ENCODE measurements at places on chromosomes 7 and 10.

- DNase-seq: no peak
Measured at GRCh38 chr7:130741331-130741995, 7.5 kb upstream of the KLF14 start.

- no peak for DNase-seq
Measured at GRCh38 chr10:122181041-122181732, 89.9 kb upstream of the BTBD16 start.

DNA sequence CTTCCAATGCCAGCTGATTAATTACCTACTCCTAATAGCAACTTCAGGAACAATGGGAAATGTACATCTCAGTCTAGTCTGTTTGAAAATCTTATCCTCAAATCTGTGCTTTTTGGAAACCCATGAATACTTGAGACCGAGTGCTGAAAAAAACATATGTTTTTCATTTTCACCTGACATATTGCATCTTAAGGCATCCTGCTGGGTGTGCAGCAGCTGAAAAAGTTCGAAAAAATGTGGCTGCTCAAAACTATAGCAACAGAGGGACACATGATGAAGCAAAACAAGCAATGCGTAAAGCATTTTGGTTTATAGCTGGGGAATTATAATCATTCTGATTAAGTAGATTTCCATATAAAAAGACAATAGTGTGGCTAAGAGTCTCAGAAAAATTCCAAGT is 218.0 kb downstream of the CREB5 start:
- DNase-seq: no peak

DNA sequence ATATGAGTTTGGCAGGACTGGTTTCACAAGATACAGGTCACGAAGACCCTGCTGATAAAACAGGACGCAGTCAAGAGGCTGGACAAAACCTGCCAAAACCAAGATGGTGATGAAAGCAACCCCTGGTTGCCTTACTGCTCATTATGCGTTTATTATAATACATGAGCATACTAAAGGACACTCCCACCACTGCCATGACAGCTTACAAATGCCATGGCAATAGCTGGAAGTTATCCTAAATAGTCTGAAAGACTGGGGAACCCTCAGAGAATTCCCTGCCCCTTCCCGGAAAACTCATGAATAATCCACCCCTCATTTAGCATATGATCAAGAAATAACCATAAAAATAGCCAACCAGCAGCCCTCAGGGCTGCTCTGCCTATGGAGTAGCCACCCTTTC is 73.1 kb downstream of the TEX36 start:
- no peak for DNase-seq

- DNase-seq: no peak
Measured at GRCh38 chr10:59991661-59992060, 85.3 kb upstream of the CCDC6 start.

DNA sequence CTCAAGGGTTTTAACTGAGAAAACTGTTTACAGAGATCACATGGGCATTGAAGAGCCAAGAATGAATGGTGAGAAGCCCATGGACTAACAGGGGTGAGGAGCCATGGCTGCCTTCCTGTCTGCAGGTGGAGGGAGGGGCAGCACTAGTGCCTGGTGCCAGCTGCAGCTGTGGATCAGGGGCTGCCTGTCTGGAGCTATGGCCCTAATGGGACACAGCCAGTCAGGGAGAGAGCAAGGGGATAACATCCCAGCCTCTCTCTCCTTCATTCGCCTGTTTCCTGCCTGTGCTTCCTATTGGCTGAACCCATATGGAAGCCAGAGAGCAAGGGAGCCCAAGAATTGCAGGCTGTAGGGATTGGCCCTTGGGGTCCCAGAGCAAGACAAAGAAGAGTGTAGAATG is 125.8 kb upstream of the GAD2 start:
- DNase-seq: no peak

- DNase-seq: no peak
Measured at GRCh38 chr7:55444786-55445185, 79.6 kb downstream of the LANCL2 start.

DNA sequence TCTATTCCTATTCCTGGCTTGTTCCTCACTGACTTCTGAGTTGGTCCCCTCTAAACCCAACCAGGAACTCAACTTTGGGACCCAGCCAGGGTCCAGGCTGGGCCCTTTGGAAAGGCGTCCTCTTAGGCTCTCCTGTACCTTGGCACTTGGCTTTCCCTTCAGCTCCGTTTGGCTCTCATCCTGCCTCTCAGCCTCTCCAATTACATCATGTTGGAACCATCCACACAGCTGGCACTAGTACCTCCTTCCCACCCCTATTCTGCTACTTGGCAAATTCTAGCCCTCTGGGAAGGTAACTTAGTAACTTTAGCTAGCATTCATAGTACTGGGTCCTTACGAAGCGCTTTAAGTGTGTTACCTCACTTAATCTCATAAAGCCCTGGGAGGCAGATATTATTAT is 205.3 kb upstream of the HABP2 start:
- DNase-seq: no peak

GRCh38 chr7:2870471-2870931 is 26.4 kb upstream of the GNA12 start:
- peak; percentile 13 for DNase-seq

- DNase-seq: no peak
Measured at GRCh38 chr10:101566333-101567164, 21.5 kb downstream of the POLL start.

DNA sequence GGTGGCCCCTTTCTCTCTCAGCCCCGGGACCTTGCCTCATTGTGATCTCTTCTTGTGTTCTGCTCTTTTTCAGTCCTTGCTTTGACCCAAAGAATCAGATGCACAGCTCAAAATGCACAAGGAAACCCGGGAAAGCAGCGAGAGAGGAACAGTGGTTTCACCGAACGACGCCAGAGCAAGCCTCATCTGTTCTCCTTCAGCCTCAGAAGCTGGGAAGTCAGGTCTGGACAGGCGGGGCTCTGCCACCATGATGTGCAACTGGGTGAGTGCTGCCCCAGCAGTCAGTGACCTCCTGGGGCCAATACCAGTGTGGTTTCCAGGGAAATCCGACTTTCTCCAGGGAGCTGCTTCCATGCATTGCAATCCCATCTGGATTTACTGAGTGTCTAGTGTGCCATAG is 133.4 kb downstream of the PRKCQ start:
- no peak for DNase-seq

- no peak for DNase-seq
Measured at GRCh38 chr7:65342723-65343629, 30.7 kb upstream of the ZNF92 start.

DNA sequence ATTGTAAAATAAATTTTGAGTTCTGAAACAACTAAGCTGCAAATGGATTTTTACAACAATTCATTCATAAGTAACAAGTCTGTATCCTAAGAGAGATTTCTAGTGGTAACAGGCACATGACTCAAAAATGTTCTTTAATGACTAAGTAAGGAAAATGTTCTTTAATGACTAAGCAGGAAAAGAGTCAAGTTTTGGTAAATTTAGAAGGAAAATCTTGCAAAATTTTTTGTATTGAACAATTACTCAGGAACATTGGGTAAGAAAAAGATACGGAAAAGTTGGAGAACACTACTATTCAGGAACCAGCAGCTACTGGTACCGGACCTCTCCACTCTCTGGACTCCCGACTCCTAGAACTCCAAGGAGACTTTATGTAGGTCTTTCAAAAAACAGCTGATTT is 33.5 kb downstream of the HYCC1 start:
- DNase-seq: no peak

- no peak for DNase-seq
Measured at GRCh38 chr7:54337466-54337865, 204.7 kb upstream of the VSTM2A start.

DNA sequence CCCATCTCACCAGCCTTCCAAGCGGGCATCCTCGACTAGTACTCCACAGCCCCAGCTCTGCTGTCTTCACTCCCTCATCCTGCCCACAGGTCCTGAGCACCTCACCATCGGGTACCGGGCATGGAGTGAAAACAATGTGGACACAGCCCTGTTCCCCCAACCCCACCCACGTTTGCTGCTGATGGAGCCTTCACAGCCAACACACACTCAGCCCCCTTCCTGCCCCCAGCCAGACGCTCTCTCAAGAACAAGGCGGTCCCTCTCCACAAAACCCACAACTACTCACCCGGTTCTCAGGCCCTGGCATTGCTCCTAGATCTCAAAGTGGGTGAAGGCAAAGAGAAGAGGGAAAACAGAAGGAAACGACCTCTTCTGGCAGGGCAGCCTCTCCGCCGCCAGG is 56.1 kb downstream of the SLIT1 start:
- no peak for DNase-seq

GRCh38 chr10:8073691-8074416 is 19.4 kb downstream of the GATA3 start:
- peak; percentile 5 for DNase-seq

DNA sequence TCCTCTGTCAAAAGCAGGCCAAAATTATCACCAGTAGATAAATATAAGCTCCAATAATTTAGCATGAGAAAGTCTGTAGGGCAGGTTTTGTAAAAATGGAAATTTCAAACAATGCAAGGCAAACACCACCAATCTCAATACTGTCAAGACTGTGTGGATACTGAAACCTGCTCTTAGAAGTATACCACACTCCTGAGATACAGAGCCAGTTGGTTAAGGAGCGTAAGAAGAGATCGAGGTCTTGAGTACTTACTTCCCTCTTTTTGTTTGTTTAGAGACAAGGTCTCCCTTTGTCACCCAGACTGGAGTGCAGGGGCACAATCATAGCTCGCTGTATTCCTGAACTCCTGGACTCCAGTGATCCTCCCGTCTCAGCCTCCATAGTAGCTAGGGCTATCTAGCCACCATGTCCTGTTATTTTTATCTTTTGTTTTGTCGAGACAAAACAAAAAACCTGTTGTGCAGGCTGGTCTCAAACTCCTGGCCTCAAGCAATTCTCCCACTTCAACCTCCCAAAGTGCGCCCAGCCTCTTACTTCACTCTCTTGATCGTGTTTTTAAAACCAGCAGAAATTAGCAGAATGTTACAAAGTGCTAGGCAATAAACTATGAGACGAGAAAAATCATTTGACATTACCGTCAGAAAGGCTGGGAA is 205.7 kb downstream of the PARD3 start:
- DNase-seq: no peak

- DNase-seq: no peak
Measured at GRCh38 chr10:77532068-77532467, 105.5 kb downstream of the KCNMA1 start.

DNA sequence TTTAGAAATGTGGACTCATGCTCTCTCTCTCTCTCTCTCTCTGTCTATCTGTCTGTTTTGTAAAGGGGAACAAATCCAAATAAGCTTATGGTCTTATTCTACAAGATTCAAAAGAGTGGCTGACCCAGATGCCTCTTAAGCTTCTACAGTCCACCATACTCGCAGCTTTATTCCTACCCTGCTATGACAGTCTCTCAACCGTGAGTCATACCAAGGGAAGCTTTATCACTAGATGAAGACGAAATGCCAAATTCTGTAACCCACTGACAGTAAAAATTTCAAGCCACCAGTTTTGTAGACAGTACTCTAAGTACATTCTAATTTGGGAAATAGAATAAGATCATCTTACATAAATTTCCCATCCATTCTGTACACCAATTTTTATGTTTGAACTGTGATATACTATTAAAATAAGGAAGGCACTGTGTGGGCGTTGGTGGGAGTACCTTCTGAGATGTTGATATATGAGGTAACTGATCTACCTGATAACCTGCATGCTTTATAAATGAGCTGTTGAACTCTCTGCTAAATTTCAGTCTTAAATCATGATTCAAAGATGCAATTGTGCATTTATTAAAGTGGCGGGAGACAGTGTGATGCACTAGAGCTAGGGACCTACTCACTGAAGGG is 153.2 kb downstream of the KLF6 start:
- DNase-seq: no peak

GRCh38 chr7:8783229-8783628 is 349.8 kb downstream of the NXPH1 start:
- no peak for DNase-seq

DNA sequence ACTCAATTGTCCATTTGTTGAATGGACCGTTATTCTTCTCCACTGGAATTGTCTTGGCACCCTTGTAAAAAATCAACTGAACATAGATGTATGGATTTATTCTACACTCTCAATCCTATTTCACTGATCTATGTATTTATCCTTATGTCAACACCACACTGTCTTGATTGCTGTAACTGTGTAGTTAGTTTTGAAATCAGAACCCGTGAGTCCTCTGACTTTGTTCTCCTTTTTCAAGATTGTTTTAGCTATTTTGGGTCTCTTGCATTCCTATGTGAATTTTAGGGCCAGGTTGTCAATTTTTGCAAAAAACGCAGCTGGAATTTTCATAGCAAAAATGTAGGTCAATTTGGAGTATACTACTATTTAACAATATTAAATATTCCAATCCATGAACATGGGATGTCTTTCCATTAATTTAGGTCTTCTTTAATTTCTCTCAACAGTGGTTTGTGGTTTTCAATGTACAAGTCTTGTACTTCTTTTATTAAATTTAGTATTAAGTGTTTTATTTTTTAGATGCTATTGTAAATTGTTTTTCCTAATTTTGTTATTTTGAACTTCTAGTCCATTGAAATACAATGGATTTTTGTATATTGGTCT is 10.0 kb downstream of the CAMK2B start:
- no peak for DNase-seq

GRCh38 chr10:129191797-129192196 is 275.2 kb upstream of the MGMT start:
- no peak for DNase-seq

DNA sequence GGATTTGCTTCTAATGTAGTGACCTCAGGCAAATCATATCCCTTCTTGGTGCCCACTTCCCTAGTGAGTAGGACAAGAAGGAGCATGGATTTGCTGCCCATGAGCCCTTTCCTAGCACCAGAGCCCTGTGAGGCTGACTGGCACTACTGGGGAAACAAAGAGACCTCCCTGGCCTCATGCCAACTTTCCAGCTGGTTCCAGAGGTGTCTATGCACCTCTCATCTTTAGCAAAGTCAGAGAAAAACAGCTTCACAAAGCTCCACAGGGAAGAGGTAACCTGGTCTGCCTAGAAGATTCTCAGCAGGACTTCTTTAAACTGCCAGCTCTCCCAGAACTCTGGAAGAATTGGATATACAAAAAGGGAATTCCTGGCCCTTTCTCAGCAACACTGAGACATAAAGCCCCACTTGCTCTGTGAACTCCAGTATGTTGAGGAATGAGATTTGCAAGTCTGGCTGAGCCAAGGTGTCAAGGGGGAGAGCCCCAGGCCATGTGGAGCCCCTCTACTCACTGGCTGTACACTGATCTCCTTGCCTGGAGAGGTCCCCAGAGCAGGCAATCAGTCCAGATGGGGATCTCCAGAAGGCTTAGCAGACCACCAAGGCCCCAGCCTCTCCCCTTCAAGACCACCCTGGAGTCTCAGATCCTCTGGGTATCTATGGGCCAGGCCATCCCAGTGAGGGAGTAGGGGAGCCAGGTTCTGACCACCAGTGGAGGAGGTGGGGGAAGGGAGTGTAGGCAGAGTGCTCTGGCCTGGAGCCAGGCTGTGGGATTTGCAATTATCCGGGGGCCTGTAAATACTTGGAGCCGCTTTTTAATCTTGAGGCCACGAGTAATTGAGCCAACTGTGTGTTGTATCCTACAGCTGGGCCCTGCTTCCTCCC is 24.4 kb upstream of the RBM20 start:
- no peak for DNase-seq

- DNase-seq: no peak
Measured at GRCh38 chr7:55119571-55119970, 100.8 kb downstream of the EGFR start.

- peak; percentile 64 for DNase-seq
Measured at GRCh38 chr10:90857635-90858460, at the start of gene HTR7. HTR7 (minus strand) TSS chr10:90858039; CDS start chr10:90857671, 368 bp downstream.
